Cardiac atrium fibroblast (primary cell): ENCODE measurements at places on chromosomes 12 and 14. TPM values are rescaled to one million over a fixed set of nuclear protein-coding genes. Genes with fewer than 3 reads are reported as not detected.

LAG3 gene
- total RNA-seq: 0.16 TPM in 1 of 2 replicates, not detected in the other

EDDM3A gene
- not detected in 2 replicates for total RNA-seq

CYP46A1 gene
- under 0.01 and 1.4 TPM in 2 replicates for total RNA-seq

SERPINA10 gene
- total RNA-seq: not detected in 2 replicates

PPP4R4 gene
- total RNA-seq: not detected in 2 replicates
